Fibroblast of skin of back (primary cell): ENCODE measurements at places on chromosomes 11 and 22.

GRCh38 chr11:16874275-16874975, 136.0 kb downstream of the C11orf58 start:
- DNase-seq: no peak

GRCh38 chr11:26974996-26975395, 18.9 kb upstream of the FIBIN start:
- DNase-seq: peak; percentile 59

- no peak for DNase-seq
These were observed 2.7 kb downstream of the FAM83F start for GRCh38 chr22:39997421-39997820.

DNA sequence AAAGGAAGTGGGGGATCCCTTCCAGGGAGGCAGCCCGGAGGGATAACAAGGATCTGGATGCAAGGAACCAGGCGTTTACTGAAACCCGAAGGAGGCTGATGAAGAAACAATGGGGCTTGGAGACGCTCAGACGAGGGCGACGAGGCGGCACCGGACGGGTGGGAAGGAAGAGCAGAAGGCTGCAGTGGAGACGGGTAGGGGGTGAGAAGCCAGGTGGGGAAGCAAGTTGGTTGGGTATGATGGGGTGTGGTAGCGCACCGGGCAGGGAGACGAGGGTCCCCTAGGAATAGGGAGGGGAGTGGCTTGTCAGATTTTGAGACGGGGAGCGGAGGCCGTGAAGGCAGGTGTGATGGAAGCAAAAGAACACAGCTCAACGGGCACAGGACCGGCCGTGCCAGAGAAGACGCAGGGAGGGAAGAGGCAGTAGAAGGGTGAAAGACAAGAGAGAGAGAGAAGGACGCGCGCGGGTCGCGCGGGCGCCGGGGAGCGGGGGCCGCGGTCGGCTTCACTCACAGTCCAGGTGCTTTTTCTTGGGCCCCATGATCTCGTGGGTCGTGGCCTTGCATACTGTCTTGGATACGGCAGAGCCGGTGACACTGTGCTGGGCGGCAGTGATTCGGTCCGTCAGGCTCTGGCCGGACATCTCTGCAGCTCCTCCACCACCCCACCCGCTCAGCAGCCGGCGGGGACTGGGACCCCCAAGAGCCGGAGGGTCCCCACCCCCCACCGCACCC, 579 bp downstream of the PICALM start:
- peak; percentile 33 for DNase-seq

GRCh38 chr11:70462818-70463477, 64.6 kb downstream of the CTTN start:
- no peak for DNase-seq
